ENCODE measurements at places on chromosomes 1 and 21.

GRCh38 chr1:116514708-116515525 is 55.9 kb downstream of the CD58 start:
- DNase-seq: no peak

- no peak for DNase-seq
Observed at GRCh38 chr1:109613361-109614147, 5.9 kb downstream of the GNAT2 start.

DNA sequence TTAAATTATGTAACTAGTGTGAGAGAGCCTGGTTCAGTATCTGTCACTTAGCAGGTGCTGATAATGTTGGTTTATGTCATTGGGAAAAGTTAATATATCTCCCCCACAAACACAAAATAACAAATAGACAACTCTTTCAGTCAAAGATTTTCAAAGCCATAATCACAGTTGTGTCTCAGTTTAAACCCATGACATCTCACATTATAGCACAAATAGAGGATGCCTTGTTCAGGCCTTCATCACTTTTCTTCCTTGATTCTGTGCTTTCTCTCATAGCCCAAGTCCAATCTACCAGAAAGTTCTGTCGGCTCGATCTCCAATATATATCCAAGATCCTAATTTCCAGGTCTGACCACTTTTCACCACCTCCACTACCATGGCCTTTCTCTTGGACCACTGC is 6.2 kb upstream of the EPS15 start:
- DNase-seq: no peak

GRCh38 chr1:93349231-93350135 is 3.8 kb downstream of the DR1 start:
- DNase-seq: no peak

DNA sequence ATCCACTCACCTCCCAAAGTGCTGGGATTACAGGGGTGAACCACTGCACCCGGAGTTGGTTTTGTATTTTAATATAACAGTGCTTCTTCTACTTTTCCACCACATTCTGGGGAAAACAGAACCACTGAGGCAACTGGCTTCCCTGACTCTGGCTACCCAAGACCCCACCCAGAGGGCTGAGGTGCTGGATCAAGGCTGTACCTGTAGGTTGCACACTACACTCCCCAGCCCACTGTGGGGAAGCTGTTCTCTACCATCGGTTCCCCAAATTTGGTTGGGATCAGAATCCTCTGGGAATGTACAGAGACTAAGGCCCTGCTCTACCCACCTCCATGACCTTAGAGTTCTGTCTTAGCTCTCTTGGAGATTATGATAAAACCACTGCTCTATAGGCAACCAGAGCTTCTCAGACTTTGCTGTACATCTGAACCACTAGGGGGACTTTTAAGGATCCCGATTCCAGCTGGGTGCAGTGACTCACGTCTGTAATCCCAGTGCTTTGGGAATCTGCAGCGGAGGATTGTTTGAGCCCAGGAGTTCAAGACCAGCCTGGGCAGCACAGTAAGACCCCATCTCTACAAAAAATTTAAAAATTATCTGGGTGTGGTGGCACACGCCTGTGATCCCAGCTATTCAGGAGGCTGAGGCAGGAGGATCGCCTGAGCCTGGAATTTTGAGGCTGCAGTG is 51.6 kb downstream of the GNG4 start:
- peak; percentile 75 for DNase-seq

- DNase-seq: peak; percentile 6
Observed at GRCh38 chr1:108049178-108049819, 84.3 kb upstream of the VAV3 start.

GRCh38 chr1:210231846-210232510 is 618 bp upstream of the SERTAD4 start:
- DNase-seq: no peak

- DNase-seq: no peak
Observed at GRCh38 chr1:47188791-47189785, 748 bp downstream of the PDZK1IP1 start.

- no peak for DNase-seq
Observed at GRCh38 chr1:180269645-180270529, 39.8 kb downstream of the LHX4 start.

- DNase-seq: peak; percentile 16
Observed at GRCh38 chr1:51622455-51622913, 5.6 kb downstream of the OSBPL9 start.

DNA sequence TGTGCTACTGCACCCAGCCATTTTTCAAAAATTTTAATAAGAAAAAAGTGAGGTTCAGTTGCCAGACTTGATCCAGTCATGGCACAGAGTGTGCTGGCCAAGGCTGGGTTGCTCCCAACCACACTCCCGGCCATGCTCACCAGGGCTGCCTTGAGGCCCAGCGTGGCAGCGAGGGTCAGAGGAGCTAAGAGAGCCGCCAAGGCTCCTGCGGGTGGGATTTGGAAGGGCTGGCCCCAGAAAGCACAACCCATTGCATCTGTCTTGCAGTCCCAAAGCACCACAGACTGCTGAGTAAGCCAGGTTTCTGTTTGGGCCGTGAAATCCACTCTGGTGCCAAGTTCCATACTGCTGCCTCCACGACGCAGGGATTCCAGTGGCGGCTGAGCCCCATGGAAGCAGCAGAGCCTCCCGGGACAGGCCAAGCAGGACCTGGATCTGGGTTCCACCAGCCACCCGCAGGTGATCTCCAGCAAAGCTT is 22.6 kb downstream of the ZBTB17 start:
- DNase-seq: no peak

DNA sequence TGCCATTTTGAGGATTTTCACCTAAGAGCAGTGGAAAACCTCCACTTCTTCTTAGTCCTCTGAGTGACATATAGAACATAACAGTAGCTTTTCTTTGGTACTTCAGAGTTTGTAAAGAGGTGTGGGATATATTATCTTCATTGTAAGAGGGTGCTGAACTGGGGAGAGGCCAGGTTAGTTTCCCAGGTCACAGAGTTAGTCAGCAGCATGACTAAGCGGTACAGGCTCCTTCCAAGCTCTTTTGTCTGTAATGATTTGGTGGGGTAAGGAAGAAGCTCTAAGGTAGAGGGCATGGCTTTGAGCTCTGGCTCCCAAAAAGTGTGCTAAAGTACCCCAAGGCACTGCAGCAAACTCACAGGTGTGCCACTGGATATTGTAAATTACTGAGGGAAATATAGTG is 325.0 kb upstream of the PLXNA2 start:
- no peak for DNase-seq

GRCh38 chr1:172513479-172513878 is 19.5 kb upstream of the SUCO start:
- DNase-seq: no peak

DNA sequence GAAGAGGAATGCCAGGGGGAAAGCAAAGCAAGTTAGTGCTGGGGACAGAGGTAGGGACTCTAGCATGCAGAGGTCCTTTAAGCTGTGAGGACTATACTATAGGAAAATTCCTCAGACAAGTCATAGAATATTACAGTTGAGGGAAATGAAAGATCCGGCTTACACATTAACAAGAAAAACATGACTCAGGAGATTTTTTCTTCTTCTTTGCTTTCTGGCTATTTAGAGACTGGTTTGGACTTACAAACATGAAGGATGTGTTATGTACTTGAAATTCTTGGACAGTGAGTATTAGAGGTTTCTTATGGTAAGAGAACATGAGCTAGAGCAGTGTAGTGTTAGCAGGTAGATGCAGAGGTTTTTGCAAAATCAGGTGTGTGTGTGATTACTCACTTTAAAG is 24.9 kb downstream of the USP25 start:
- no peak for DNase-seq

- DNase-seq: no peak
Observed at GRCh38 chr1:64550510-64550909, 80.6 kb downstream of the CACHD1 start.

- no peak for DNase-seq
Observed at GRCh38 chr1:44610527-44611148, 63.6 kb downstream of the TMEM53 start.

GRCh38 chr1:2911421-2912178 is 109.7 kb upstream of the ACTRT2 start:
- DNase-seq: no peak

DNA sequence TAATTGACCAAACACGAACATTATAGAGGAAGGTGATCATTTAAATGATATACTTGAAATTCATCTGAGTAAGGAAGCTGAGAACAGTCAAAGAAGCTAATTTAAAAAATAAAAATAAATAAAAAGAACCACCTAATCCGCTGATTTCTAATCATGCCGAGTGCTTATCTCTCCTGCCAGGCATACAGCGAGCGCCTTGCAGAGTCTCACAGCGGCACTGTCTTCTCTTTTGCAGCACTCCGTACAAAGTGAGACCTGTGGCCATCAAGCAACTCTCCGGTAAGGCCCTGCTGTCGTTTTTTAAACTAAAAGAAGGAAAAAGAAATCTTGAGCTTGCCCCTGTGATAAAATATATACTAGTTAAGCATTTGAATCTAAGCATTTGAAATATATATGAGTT is 45.3 kb downstream of the PDE9A start:
- DNase-seq: no peak

DNA sequence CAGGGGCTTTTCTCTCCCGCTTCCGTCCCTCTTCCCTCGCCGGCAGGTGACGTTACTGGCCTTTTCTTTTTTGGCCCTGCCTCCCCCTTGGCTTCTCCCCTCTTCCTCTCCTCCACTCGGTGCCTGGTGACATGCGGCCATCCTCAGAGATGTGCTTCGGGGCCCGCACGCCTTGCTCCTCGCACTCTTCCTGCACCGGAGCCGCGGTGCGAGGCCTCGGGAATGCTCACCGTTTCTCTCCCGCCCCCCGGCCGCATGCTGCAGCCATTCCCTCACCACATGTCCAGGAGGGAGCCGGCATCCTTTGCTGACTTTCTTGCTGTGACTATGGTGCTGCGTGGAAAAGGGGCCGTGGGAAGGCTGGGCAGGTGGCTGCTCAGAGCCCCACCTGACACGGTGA is 39.3 kb downstream of the PDE9A start:
- DNase-seq: no peak

DNA sequence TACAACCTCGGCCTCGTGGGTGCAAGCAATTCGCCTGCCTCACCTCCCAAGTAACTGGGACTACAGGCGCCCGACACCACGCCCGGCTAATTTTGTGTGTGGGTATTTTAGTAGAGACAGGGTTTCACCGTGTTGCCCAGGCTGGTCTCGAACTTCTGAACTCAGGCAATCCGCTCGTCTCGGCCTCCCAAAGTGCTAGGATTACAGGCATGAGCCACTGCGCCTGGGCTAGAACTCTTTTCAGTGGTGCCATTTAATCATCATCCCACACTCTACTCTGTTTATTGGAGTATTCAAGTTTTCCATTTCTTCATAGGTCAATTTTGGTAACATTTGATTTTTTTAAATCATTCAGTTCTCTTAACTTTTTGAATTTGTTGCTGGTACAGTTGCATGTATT is 101.3 kb downstream of the DHRS3 start:
- DNase-seq: no peak

DNA sequence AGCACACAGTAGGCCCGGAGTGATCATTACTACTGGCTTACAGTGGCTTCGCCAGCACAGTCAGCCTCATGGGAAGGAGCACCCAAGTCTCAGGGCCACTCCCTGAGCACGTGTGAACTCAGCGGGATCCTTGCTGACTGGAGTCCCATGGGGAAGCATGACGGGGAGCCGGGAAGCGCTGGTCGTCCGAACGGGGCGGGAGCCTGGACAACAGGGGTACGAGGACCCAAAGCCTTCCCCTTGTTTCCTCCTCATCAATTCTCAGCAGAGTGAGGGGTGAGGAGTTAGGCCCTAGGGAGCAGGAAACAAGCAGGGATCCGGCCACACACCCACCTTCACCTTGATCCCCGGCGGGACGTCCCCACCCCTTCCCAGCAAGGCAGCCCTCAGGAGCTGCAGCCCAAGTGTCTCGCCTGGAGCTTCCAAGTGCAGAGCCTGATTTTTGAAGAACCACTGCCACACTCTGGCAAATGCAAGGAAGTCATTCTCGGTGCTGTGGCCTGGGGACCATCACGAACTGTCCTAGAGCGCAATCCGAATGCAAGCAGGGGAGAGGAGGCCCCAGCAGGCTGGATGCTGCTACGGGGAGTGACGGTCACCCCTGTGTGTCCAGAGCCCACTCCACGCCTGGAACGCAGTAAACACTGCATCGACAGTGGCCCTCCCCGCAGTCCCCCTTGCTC is 35.5 kb downstream of the TOMM20 start:
- no peak for DNase-seq

- DNase-seq: no peak
Observed at GRCh38 chr1:31227891-31228568, 11.7 kb downstream of the NKAIN1 start.

DNA sequence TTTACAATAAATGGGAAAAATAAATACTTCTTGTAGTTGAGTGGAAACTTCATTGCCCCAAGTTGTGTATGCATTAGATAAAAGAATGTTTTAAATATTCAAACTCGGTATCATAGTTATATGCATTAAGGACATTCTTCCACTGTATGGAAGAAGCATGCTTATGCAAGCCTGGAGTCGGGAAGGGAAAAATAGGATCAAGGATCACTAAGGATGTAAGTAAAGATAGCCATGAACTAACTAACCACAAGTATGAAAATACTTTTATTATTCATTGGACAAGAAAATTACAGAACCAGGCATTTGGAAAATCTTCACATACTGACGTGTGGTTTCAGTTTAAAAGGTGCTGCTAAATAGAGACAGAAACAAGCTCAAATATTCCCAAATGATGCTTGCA is 26.9 kb upstream of the DPYD start:
- no peak for DNase-seq

GRCh38 chr1:215282557-215282956 is 200.0 kb downstream of the KCNK2 start:
- DNase-seq: no peak

- DNase-seq: no peak
Observed at GRCh38 chr1:87296206-87296605, 32.5 kb upstream of the LMO4 start.

- no peak for DNase-seq
Observed at GRCh38 chr21:45768011-45768739, 124.7 kb downstream of the PCBP3 start.

DNA sequence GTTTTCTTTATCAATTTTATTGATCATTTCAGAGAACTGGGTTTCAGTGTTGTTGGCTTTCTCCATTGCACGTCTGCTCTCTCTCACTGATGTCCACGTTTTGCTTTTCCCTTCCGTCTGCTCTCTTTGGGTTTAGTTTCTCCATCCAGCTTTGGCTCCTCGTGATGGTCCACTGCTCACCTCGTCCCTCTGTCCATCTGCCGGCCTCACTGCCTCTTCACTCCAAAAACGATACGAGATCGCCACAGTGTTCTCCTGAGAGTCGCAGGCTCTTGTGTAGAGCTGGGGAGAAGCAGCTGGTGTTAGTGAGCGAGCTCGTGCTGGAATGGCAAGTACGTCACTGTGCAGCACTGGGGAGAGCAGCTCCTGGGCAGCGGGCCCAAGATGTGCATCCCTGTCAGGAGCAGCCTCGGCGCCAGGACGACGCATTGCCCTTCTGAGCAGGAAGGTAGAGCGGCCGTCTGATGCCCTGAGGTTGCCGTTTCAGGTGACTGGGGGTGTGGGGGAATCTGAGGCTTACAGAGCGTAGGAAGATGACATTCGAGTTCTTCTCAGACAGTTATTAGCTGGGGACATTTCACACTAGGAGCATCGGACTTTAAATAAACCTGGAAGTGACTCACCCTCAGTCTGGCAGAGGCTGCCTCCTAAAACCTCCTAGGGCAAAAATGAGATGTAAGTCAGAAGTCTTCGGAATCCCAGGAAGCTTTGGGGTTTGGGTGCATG is 31.4 kb upstream of the PCBP3 start:
- DNase-seq: no peak

- no peak for DNase-seq
Observed at GRCh38 chr1:59701376-59701775, 113.4 kb upstream of the HOOK1 start.

Data from 8988T (cell line).